ENCODE measurements at places on chromosomes 4 and X.

DNA sequence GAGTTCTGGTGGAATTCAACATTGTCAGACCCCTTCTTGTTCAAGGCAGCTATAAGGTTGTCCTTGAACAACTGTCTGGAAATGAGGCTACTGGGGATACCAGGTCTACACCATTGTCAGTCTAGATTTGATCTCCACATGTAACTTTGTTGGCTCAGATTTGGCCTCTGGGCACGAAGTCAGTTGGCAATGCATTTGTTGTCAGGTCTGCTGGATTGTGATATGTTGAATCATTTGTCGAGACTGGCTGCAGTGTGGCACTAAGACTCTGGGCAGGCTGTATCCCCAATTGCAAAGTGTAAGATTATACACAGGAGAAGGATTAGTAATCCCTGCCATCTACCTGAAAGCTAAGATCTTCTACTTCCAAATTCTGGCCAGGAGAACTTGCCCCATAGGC lies 26.5 kb downstream of the ZNF81 start:
- no peak for DNase-seq

- DNase-seq = no peak
Observed at GRCh38 chrX:129549124-129549523, 9.1 kb downstream of the OCRL start.

DNA sequence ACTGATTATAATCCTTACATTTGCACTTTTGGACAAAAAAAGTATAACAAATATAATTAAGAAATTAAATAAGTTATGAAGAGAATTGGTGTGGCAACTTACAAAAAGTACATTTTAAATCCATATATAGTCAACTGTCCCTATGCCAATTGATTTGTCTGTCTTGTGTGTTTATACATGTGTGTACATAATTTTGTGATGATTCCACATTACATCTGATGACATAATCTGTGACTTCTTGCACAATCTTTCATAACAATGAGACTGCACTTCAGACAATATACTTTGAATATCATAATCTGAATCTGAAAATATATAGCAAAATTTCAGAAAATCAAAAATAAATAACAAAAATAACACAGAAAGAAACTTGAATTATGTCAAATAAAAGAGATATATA lies 953.4 kb downstream of the FAT4 start:
- peak; percentile 47 for DNase-seq

GRCh38 chr4:67218883-67219282 lies 326.4 kb downstream of the CENPC start:
- no peak for DNase-seq

DNA sequence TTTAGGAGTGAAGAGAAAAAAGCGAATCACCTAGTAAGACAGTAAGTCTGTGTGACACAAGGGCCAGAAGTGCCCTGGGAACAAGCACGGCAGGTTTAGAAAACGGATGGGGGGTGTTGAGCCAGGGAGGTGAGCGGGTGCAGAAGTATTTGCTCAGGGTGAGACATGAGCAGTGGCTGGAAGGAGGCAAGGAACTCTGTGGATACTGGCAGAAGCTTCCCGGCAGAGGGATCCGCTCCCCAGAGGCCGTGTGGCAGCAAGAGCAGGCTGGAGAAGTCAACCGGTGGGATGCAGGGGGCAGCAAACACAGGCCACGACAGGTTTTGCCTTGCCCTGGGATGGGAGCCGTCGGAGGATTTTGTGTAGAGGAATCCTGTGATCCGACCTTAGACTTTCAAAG lies 2.3 kb upstream of the UVSSA start:
- DNase-seq = no peak

DNA sequence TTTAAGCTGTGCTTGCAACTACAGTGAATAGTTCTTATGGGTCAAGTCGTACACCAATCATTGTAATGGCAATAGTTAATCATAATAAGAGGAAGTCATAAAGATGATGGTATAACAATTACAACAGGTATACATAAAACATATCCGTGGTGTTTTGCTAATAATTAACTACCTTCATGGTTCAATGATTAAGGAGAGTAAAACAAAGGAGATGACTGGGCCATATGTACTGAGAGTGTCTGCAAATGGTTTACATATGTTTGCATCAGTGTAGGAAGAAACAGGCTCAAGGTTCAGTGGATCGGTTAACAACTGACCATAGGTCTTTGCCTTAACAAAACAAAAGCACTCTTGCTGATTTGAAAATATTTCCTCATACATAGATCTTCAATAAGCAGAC lies 253.0 kb downstream of the COX7B2 start:
- DNase-seq = no peak

DNA sequence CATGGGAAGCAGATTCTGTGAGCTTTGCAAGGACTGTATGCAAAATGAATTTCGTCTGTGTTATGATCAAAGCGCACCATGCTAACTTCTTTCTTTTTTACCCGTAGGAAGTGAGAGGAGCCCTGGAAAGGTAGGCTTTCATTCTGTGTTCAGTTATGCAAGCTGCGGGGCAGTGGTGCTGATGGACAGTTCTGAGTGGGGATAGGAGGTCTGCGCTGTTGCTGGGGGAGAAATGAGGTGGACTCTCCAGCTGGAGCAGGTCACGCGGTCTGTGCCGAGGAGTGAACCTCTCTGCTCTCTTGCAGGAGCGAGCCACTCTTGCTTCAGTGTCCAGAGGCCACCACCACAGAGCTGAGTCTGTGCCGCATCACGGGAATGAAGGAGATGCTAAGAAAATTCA lies 4.5 kb downstream of the TRIML1 start:
- DNase-seq = no peak

DNA sequence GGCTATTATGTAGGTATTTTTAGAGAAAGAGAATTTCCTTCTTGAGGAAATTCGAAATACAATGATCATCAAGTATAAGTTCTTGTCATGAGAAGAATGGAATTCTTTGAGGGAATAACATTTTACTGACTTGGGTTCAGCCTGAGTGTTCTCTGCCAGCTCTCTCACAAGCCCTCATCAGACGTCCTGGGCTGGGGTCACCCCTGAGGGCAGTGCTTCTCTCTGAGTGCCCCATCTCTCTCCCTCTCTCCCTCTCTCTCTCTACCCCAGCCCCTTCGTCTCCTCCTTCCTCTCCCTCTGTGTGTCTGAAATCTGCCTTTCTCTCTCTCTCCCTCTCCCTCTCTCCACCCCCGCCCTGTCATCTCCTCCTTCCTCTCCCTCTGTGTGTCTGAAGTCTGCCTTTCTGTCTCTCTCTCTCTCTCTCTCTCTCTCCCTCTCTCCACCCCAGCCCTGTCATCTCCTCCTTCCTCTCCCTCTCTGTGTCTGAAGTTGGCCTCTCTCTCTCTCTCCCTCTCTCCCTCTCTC lies 241.7 kb upstream of the PSAPL1 start:
- no peak for DNase-seq

DNA sequence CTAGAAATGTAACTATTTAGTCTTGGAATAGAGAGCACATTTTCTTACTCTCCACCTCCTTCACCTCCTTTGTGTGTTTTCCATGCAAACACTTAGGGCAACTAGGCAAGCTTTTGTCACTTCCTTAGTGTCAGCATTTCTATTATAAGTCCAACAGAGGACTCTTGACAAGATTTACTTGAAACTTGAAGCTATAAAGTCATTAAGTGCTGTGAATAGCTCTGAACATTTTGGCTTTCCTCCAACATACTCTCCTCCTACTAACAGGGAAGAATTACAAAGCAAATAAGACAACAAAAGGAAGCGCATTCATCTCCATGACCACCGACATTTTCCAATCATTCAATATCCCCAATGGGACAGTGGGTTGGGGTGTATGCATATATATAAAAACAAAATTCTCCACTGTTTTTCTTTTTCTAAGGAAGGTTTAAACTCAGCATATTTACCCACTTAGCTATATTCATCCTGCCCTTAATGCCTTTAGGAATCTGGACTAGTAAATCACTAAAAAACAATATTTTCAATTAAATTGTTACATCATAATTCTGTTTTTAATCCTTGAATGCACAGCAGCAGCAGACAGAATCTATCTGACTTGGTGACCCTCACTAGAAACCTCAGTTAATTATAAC lies 264.6 kb downstream of the SNCA start:
- no peak for DNase-seq

All from skeletal muscle cell (primary cell).